ENCODE measurements at places on chromosomes 6 and 20.

DNA sequence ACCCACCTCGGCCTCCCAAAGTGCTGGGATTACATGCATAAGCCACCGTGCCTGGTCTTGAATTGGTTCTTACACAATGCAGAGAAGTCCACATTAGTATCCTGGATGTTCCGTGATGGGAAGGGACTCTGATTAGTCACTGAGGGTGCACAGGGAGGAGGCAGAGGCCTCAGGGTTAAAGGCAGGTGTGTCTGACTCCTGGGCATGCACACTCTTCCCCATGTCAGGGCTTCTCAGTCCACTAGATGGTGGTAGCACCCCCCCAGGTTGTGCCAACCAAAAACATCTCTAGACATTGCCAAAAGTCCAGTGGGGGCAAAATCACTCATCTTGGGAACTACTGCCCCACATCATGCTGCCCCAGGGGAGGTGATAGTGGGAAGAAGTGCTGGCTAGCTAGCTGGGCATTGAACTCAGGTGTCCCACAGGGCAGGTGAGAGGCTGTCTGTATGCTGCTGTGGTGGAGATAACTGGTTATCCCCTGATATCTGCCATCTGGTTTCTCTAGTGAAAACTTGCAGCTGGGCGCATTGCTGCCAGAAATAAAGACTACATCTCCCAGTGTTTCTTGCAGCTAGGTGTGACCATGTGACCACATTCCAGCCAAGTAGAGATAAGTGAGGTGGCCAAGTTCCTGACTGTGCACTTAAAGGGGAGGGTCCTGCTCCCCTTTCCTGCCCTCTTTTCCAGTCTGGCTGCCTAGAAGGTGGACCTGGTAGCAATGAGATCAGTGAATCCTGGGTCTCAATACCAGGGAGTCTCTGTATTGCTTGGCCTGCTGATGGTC lies 8.4 kb upstream of the NSFL1C start:
- no peak for DNase-seq

GRCh38 chr20:61533231-61533631 lies 281.2 kb downstream of the CDH4 start:
- DNase-seq: no peak

GRCh38 chr20:49541733-49542513 lies 26.0 kb downstream of the PTGIS start:
- DNase-seq: peak; percentile 33

- DNase-seq: no peak
Observed at GRCh38 chr20:21324126-21324525, 21.0 kb downstream of the XRN2 start.

DNA sequence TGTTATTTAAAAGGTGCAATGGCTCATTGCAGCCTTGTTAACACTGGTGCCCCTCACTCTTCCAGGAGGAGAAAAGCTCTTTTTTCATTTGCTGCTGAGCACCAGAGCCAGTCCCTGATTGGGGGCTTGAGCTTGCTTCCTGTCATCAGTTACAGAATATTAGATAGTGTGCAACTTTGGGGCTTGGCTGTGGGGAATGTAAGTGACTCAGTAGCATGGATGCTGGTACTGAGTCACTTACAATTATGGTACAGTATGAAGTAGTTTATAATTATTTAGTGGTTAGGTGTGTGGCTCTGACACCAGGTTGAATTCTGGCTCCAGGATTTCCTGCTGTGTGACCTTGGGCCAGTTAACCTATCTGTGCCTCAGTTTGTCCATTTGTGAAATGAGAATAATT lies 37.6 kb downstream of the ANKS1A start:
- no peak for DNase-seq

GRCh38 chr6:24357336-24358218 lies at the start of gene DCDC2:
DCDC2 (minus strand) TSS chr6:24358059; CDS start chr6:24357750, 309 bp downstream.
- DNase-seq: no peak

DNA sequence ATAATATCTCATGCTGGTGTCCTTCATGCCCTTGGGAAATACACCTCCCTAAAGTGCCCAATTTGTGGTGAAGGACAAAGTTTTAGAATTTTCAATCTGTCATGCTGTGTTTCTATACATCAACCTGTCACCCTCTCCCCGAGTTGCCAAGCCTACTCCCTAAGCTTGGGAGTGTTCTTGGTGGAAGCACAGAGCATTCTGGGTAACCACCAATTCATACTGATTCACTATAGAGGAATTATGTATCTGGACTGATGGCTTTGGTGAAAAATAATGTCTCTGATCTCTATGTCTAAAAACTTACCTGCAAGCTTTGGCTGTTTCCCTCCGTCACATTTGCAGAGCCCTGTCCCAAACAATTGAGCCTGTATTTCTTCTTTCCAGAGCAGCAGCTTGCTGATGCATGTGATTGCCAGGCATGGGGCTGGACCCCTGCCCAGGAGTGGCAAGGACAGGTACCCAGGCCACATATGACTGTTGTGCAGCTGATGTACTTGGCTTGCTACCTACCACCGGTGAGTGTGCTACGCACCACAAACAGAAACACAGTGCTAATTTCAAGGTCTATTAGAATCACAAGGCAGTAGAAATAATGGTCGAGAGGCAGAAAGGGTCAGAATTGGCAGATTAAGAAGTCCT lies 202.8 kb upstream of the CITED2 start:
- DNase-seq: no peak

- no peak for DNase-seq
Observed at GRCh38 chr20:51480507-51481270, 61.8 kb downstream of the NFATC2 start.

DNA sequence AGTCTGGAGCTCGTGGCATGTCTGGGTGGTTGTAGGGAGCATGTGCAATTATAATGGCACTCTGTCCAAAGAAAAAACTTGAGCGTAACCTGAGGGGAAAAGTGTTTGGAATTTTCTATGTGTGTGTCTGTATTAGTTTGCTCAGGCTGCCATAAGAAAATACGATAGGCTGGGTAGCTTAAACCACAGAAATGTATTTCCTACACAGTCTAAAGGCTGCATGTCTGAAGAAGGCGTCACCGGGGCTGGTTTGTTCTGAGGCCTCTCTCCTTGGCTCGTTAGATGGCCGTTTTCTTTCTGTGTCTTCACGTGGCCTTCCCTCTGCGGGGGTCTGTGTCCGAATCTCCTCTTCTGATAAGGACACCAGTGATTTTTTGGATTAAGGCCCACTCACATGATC lies 59.0 kb downstream of the IGF2R start:
- DNase-seq: no peak

DNA sequence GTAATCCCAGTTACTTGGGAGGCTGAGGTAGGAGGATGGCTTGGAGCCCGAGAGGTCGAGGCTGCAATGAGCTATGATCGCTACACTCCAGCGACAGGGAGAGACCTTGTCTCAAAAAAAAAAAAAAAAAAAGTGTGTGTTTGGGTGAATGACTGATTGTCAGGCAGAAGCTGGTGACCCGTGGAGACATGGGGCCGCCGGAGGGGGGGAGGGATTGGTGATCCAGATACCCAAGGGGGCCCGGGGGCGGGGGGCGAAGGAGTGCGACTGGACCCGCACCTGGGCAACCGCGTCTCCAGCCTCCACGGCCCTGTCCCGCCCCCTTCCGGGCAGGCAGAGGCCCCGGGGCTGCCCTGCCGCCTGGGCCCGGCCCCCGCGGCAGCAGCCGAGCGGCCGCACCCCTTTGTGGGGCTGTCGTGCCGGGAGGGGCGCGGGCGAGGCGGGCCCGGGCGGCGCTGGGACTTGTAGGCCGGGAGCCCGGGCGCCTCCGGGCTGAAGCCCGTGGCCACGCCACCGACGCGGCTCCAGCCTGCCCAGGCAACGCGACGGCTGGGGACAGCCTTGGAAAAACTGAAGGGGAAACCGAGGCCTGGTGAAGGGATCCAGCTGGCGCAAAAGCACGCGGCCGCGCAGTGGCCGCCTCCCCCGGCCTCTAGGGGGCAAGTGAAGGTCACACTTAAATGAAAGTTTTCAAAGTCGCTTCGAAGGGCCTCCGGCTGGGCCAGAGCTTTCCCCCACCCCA lies 2.1 kb upstream of the RBM38 start:
- DNase-seq: no peak

DNA sequence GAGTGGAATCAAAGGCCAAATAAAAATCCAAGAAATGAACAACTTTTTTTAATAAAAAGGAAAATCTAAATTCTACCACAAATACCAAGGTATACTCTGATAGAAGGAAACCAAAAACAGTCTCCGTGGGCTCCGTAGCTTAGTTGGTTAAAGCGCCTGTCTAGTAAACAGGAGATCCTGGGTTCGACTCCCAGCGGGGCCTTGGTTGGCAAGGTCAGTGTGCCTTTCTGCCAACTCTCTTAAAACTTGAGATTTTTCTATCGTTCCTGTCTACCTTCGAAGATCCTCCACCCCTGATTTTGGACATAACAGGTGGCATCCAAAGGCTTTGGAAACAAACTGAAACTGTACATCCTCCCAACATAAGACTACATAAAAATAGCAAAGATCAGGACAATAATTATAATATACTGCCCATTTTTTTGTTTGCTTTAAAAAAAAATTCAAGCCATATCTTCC lies 197.9 kb downstream of the TRIM27 start:
- no peak for DNase-seq

GRCh38 chr6:132228894-132229293 lies 172.4 kb downstream of the MOXD1 start:
- no peak for DNase-seq

GRCh38 chr6:17101422-17102257 lies at the start of gene STMND1:
STMND1 (plus strand) TSS chr6:17102050; CDS start chr6:17102258, 208 bp downstream.
- peak; percentile 43 for DNase-seq

GRCh38 chr6:112180095-112180820 lies 74.1 kb downstream of the LAMA4 start:
- DNase-seq: peak; percentile 58

GRCh38 chr20:49284818-49285217 lies 7.0 kb upstream of the ZNFX1 start:
- DNase-seq: no peak

DNA sequence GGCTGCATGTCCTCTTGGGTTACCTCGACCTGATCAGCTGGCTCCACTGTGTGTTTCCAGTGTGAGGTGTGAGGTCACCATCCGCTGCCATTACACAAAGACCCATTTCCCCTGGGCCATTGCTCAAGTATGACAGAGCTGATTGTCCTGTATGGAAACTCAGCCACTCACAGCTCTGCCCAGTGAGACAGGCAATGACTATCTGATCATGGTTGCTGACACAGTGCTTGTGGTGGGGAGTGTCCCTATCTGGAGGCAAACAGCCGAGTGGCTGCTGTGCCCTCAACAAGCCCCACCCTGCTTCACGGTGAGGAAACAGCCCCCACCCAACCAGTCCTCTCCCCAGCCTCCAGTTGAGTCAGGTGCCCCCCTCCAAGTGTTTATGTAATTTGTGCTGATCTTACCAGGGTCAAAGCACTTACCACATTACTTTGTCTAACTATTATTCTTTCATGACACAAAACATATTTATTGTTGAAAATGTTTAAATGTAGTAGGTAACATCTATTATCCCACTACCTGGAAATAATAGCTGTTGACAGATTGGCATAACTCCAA lies 11.7 kb upstream of the MAPK13 start:
- DNase-seq: no peak

GRCh38 chr20:51602131-51602530 lies 59.6 kb upstream of the NFATC2 start:
- no peak for DNase-seq

DNA sequence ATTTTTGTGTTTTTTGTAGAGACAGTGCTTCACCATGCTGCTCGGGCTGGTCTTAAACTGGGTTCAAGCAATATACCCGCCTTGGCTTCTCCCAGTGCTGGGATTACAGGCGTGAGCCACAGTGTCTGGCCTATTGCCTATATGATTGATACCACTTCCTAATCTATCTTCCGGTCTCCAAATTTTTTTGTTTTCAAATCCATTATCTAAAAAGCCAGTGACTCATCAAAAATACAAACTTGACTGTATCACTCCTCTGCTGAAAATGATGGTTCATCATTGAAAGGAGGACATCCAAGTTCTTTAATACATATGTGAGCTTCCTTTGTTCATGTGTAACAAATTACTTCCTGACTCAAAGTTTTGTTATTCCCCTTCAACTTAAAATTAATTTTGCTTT lies 35.5 kb downstream of the FAM8A1 start:
- DNase-seq: no peak

- no peak for DNase-seq
Observed at GRCh38 chr20:43726811-43727338, at the start of gene GTSF1L. GTSF1L (minus strand) TSS chr20:43727002; CDS start chr20:43726694, 308 bp downstream.

All from NCI-H524 treated with DMSO at 0.1 percent for 48 hours (cell line).